Activated CD4-positive, alpha-beta T cell treated with anti-CD3 and anti-CD28 coated beads, Interleukin-2, amount 50 U/mL, for 1 hour (primary cell): ENCODE measurements at places on chromosomes 4 and X.

DNA sequence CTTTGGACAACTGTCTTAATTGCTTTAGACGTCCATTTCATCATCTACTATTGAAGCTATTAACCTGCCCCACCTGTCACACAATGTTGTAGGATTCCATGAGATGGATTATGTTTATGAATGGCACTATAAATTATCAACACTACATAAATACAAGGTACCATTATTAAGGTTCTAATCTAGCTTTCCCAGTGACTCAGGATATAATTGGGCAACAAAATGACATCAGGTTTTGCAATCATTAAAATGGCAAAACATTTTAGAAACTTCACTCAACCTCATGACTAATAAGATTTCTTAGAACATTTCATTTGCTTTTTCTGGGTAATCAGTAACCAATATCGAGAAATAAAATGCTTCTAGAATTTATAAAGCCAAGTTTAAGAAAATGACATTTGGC, 9.2 kb downstream of the HOPX start:
- DNase-seq: no peak

- DNase-seq: no peak
These were observed 56.8 kb downstream of the SEPSECS start for GRCh38 chr4:25103418-25103817.

- DNase-seq: no peak
These were observed 578 bp upstream of the DKK2 start for GRCh38 chr4:107036584-107037198.

DNA sequence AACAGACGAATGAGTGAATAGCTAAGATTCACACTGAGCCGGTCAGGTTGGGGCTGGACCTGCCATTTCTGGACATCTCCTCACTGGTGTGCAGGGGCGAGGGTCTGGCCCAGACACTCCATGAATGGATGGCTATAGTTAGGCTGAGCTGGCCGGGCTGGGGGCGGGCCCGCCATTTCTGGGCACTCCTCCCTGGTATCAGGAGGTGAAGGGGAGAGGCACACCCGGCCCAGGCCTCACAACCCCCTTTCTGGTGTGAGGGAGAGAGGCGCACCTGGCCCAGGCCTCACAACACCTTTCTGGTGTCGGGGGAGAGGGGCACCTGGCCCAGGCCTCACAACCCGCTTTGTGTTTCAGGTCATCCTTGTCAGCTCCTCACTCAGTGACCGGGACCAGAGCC, 203.2 kb upstream of the PSAPL1 start:
- DNase-seq: no peak

DNA sequence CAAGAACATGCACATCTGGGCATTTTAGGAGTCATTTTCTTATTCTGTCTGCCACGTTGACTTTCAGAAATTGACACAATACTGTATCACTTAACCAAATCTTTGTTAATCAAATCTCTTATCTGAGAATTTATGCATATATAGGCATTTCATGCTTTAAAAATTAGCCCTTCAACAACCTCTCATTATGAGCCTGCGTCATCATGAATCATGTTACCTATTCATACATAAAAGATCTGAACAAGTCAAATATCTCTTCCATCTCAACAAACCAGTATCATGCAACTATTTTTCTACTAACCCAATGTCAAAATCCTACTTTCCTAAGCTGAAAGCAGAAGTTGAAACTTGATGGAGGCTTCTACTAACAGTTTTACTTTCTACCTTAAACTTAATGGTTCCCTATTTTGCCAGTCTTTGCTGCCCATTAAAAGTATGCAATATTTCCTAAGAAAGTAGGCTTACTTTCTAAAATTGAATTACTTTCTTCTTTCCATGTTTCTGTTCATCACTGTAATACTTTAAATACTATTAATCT, 1.8 kb downstream of the ADAM29 start:
- no peak for DNase-seq

DNA sequence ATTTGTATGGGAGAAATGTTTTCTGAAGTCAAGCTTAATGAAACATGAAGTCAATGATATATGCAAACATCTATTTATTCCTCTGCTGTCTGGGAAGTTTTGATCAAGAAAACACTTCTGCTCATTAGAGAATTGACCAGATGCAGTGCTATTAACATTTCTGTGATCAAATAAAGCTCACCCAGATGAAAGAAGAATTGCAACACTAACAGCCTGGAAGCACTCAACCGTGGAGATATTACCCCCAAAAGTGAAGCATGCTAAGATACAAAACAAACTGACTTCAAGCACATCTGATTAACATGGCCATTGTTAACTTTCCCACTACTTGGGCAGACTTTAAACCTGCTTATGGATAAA, 73.7 kb upstream of the GUCY1A1 start:
- no peak for DNase-seq

DNA sequence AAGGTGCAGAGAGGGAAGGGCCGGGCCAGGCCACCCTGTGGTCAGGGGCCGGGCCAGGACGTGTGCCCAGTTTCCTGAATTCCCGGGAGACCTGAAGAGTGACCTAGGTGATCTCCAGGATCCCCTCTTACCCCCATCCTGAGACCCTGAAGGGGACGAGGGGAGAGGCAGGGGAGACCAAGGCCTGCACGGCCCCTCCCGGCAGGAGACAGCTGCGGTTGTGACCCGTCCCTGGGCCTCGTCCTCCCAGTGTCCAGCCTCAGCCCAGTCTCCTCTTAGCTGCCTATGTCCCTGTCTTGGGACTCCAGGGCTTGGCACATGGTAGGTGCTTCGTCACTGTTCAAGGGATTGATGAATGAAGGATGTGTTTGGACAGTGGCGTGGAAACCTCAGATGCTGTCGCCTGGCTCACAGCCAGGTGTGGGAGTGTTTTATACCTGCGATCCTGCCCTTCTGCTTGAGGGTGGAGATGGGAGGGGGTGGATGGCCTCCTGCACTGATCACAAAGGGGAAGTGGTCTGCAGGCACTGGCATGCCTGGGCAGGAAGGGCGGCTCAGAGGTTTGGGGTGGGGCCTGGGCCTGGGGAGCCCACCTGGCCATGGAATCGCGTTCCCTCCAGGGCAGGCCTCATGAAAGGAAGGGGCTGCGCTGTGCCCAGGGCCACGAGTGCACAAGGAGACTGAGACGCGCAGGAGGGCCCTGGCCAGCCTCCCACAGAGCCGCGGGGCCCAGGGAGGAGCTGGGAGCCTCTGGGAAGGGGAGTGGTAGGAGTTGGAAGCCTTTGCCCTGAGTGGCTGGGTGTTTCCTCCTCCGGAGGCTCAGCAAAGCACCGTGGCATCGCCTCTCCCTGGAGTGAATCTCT, 6.9 kb downstream of the SH3TC1 start:
- no peak for DNase-seq
